NCI-H2107 (cell line): ENCODE measurements at places on chromosomes 12 and 14.

DNA sequence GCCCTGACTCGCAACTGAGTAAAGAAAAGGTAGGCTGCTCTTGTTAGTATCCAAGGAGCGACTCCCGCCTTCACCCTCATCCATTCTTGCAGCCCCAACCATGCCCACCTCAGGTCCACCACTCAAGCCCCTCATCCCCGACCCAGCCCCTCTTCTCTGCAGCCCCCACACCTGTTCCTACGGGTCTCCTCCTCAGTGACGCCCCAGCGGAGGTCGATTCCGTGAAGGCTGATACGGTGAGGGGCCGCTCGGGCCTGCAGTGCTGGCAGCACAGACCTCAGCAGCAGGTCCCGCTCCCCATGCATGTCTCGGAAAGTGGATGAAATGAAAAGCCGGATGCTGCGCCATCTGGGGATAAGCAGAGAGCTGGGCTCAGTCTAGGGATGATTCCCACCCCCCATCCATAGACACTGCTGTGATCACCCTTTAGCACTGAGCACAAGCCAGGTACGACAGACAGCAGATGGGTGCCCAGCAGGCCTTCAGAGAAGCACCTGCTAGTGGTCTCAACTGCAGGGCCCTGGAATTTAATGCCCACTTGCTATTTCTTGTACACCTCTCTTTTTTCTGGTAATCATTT lies 26.9 kb downstream of the TEP1 start:
- no peak for DNase-seq

DNA sequence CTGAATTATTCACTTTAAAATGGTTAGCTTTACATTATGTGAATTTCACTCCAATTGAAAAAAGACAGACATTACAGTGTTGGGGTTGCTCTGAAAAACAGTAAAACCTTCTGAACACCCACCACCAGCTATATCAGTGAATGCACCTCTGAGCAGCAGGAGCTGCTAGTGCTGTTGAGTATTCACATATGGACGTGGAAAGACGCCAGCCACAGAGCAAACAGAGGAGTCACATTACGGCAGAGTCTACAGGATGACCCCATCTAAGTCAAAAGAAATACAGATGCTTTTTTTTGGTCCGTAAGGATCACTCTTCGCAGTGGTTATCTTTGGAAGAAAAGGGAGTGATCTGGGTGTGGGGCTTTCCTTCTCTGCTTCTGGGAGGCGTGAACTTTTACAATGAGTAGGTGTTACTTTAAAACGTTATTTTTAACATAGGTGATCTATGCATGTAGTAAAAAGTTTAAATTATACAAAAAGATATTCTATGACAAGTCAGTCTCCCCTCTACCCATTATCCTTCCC lies 4.5 kb downstream of the HVCN1 start:
- DNase-seq, result no peak

DNA sequence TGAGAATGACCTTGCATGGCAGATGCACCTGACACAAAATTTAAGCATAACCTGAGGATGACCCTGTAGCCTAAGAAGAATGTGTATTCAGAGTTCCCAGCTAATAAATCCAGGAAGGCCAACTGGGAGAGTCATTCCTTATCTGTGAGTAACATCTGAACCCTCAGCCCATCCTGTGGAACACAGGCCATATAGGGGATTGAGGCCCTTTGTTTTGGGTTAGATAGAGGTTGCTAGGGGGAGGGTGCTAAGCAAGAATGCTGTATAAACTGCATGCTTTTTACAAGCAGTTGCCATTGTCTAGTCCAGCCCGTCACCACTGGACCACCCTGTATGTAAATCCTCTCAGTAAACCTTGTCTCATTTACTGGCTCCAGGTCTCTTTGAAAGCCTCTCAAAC lies 77.0 kb downstream of the BICD1 start:
- DNase-seq, result no peak

- no peak for DNase-seq
Measured at GRCh38 chr12:16634786-16635185, 28.8 kb upstream of the LMO3 start.

- DNase-seq, result no peak
Measured at GRCh38 chr12:122394626-122395194, 27.8 kb downstream of the CLIP1 start.

DNA sequence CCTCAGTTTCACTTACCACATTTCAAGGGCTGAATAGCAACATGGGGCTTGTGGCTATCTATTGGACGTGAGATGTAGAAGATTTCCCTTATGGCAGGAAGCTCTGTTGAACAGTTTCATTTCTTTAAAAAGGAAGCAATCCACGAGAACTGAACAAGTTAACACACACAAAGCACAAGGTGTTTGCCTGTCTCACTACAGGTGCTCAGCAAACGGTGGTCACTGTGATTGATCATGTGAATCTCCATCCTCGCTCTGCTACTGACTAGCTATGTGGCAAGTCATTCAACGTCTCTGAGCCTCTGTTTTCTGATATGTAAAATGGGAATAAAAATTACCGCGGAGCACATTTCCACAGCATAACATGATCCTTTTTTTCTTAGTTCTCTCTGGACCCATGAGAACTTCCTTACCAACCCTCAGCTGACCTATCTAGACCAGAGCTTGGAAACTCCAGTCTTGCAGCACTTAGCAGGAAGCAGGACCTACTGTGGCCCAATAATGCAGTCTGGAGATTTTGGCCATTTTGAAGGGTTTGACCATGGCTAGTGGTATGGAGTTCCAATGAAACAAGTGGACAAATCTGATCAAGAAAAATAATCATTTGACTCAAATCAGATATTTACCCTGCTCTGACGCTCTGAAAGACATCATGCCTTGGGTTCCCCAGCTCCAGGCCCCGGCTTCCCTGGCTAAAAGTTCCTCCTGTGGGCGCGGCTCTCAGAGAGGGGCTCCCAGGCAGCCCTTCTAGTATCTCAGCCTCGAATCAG lies 278.8 kb downstream of the ZFP36L1 start:
- no peak for DNase-seq

- DNase-seq, result peak; percentile 32
Measured at GRCh38 chr14:78164226-78164853, 5.8 kb upstream of the NRXN3 start.

DNA sequence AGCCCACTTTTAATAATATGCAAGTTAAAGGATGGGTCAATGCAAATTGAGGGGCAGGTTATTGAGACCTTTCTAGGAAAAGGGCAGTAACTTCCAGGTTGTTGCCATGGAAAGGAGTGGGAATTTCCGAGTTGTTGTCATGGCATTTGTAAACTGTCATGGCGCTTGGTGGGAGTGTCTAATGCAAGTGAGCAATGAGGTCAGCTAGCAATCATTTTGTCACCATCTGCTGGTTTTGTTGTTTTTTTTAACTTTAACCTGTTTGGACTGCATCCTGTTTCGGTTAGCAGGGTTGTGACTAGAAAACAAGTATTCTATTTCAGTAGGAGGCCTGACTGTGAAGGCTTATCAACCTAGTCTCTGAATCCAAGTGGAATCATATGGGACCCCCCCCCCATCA lies 85.8 kb upstream of the TSPAN11 start:
- no peak for DNase-seq

GRCh38 chr14:32565256-32565655 lies 236.2 kb downstream of the AKAP6 start:
- no peak for DNase-seq

DNA sequence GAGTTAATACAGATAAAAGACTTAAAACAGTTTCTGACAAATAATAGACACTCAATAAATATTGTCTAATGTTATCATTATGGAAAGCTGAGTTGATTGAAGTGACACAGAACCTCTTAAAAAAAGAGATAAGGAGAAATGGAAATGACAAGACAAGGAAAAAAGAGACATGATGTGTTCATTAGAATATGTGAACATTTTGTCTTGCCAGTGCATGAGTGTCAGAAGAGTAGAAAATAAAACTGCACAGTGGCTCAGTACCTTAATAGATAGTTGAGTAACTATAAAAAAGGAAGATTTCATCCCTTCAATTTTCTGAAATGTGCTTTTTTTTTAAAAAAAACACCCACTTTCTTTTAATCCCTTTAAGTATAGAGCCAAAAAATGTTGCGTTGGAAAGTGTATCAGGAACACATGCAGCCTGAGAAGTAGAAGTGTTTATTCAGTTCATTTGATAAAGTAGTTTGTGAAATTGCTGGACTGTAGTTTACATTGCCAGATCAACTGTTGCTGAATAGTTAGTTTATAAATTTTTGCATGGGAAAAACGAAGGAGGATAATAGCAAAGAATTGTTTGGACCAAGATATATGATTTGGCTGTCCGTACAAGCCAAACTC lies 56.6 kb upstream of the ACSS3 start:
- no peak for DNase-seq

DNA sequence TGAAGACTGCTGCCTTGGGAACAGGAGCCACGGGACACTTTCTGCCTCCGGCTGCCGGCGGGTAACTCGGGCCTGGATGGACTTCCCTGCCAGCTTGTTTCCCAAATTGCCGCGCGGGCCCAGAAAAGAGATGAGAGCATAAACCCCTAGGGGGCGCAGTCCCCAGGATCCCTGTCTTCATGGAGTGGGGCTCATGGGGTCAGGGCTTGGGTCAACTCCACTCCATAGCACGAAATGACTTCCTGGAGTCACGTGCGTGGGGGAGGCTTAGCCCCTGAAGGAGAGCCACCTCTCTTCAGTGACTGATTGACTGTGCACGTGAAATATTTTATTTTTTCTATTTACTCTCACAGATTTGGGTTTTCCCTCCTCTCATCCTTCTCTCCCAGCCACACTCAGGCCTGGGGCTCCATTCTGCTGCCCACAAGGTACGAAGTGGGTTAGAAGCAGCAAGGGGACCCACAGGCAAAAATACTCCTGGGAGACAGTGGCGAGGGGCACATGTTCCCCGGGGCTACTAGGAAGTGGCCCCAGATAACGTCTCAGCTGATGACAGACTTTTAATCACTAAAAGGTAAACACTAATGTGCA lies 10.0 kb downstream of the PGF start:
- no peak for DNase-seq

- DNase-seq, result no peak
Measured at GRCh38 chr12:3681595-3682061, 71.3 kb downstream of the CRACR2A start.

GRCh38 chr14:61217516-61217915 lies 63.6 kb downstream of the TMEM30B start:
- no peak for DNase-seq

DNA sequence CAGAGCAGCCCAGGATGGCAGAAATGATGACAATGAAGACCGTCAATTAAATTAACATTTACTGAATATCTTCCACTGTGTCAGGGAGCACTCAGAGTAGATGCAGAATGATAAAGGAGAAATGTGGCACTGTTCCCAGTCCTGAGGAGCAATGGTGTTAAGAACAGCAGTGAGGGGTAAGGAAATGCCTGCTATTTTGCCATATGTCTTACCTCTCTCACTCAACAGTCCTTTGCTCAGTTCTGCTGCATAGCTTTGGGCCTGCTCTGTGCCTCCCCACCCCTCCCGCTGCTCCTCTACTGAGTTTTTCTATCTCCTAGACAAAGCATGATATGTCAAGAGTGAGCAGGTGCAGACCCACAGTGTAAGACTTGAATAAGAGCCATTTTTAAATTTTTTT lies 318.8 kb downstream of the NAV3 start:
- DNase-seq, result peak; percentile 34

- DNase-seq, result no peak
Measured at GRCh38 chr12:96239711-96240635, 45.8 kb downstream of the ELK3 start.

- peak; percentile 59 for DNase-seq
Measured at GRCh38 chr12:117119592-117120198, 20.5 kb upstream of the TESC start.

- DNase-seq, result no peak
Measured at GRCh38 chr14:105483300-105484068, 3.2 kb upstream of the CRIP1 start.

- DNase-seq, result no peak
Measured at GRCh38 chr14:102203382-102203781, 63.7 kb downstream of the WDR20 start.

GRCh38 chr12:32705783-32706182 lies 26.7 kb downstream of the DNM1L start:
- DNase-seq, result no peak

DNA sequence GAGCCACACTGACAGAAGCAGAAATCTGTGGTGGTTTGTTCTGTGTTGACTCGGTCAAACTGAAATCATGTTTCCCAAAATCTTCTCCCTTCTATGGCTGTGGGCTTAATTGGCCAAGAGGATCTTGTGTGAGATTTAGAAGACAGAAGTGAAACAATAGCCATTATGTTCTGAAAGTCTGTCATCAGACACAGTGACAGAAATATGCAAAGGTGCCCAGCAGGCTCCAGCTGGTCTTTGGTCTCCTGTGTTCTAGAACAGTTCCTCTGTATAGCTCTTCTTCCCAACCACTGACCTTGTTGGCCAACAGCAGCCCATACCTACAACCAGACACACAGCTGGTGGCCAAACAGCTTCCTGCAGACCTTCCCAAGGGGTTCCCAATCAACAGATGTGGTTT lies 25.0 kb upstream of the COCH start:
- DNase-seq, result no peak

DNA sequence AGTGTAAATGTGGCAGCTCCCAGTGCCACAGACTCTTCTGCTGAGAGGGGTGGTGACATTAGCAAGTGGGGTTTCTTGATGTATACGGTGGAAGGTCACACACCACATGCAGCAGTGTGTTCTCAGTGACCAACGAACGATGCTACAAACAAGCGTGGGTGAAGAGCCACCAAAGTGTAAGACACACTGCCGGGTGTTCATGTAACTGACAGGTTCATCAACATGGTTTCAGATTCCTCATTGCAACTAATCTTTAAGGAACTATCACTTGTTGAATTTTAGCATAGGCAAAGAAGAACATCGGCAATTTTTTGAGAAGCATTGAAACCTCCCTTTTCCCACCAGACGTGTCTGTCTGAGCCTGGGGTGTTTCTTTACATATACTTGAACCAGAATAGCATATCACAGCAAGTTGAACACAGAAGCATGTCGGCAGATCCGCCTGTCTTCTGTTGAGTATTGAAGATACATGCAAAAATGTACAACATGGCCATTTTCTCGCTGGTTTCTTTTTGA lies 58.8 kb downstream of the PPP2R5C start:
- no peak for DNase-seq

DNA sequence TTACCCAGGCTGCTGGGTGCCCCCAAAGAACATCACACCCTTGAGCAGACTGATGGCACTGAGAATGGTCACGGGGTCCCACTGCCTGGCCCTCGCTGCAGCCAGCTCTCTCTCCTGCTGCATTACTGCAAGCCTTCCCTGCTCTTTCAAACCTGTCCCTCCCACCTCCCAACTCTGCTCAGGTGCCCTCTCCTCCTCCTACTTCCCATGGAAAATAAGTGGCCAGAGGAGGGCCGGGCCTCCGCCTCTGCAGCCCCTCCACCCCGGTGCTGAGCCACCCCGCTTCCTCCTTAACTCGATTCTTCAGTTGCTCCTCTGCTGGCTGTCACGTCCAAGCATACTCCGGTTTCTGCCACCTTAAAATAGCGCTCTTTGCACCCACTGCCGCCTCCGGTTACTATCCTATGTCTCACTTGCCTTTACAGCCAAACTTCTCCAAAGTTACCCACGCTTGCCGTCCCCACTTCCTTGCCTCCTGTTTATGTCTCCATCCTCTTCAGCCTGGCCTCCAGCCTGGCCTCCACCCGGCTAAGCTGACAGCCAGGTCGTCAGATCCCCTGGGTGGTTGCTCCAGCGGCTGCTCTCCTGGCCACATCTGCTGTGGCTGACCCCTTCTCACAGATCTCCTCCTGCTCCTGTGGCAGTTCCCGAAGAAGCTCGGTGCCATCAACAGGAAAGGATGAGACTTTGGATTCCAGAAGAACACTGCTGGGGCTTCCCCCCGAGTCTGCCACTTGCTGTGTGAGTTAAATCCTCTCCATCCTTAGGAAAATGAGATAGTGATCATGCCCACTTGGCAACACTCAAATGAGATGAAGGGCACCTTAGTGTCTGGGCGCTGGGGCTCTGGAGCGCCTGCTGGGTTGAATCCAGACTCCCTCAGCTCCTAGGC lies 7.7 kb downstream of the SMIM41 start:
- no peak for DNase-seq

GRCh38 chr12:25502596-25502995 lies 50.5 kb downstream of the LMNTD1 start:
- no peak for DNase-seq
